ENCODE measurements at places on chromosomes 3 and 15.

DNA sequence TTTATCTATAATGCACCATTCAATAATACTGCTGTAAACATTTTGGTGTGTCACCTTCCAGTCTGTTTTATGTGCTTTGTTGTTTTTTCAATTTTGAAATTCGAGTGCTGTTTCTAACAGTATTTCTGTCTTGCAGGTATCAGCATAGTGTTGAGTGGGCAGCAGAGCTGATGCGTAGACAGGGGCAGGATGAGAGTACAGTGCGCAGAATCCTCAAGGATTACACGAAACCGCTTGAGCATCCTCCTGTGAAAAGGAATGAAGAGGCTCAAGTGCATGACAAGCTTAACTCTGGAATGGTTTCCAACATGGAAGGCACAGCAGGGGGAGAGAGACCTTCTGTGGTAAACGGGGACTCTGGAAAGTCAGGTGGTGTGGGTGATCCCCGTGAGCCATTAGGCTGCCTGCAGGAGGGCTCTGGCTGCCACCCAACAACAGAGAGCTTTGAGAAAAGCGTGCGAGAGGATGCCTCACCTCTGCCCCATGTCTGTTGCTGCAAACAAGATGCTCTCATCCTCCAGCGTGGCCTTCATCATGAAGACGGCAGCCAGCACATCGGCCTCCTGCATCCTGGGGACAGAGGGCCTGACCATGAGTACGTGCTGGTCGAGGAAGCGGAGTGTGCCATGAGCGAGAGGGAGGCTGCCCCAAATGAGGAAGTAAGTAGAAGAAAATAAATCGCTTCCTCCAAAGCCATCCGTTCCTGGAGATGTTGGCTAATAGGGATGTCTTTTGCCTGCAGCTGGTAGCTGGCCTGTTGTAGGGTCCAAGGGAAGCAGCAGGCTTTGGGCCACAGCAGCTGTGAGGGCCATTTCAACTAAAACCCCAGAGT is 19.1 kb downstream of the TSEN2 start:
- DNase-seq: no peak

DNA sequence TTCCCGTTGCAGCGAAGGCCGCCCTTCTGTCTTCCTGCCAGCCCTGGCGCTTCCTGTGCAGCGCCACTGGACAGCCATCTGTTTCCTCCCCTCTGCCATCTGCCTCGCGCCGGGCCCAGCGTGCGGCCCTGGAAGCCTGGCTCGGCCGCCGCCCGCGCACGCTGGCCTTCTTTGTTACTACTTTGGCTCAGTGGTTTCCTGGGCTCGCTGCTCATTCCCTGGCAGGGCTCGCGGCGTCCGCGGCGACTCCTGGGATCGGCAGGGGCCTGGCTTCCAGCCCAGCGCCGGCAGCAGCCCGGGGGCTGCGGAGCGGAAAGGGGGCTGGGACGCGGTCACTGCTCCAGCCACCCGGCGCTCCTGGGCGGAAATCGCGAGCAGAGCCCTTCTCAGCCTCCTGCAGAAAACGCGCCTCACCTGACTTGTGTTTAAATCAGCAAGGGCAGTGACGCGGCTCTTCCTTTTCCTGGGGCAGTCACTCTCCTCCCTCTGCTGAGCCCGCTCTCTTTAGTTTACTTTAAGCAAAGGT is 10.0 kb downstream of the CMTM7 start:
- peak; percentile 32 for DNase-seq

GRCh38 chr15:100277087-100277855 is 64.5 kb downstream of the ADAMTS17 start:
- DNase-seq: no peak

GRCh38 chr15:38745126-38745525 is 180.5 kb upstream of the RASGRP1 start:
- DNase-seq: no peak

- no peak for DNase-seq
Measured at GRCh38 chr15:90412356-90413194, 24.5 kb downstream of the IQGAP1 start.

DNA sequence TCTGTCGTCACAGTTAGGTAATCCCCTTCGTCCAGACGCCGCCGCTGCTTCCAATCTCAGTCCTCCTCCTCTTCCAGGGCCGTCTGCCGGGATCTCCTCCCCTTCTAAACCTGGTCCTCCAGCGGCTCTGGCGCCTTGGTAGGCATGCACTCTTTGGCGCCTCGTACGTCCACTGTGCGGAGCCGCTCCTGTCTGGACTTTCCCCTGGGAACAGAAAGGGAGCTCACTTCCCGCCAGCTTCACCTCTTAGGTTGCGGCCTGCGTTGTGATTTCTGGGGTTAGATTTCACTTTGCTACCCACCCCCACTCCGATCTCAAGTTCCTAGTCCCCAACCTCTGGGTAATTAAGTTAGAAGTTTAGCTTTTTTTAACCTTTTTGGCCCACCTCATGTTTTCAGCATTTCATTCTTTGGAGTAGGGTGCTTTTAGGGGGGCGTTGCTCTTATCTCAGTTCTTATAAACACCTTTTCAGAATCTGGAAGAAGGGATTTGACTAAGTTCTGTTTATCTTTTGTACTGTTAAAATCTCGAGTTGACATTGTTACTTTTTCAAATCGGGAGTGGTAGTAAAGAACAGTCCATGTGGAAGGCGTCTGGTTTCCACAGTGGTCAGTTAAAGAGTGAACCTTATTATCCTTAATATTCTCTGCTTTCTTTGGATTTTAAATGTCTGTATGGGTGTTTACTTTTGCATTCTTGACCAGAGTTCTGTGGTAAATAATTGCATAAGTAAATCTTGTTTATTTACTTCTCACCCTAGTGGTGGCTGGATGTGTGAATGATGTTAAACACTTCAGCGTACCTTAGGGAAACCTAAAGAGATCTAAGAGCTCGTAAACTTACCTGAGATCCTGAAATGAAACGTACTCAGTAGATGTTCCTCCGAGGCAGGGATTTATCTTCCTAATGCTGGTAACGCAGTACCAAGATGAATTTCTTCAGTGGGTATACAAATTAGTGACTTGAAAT is 611 bp downstream of the CTDSPL2 start:
- DNase-seq: no peak

GRCh38 chr3:140834266-140835037 is 107.2 kb upstream of the SLC25A36 start:
- no peak for DNase-seq

DNA sequence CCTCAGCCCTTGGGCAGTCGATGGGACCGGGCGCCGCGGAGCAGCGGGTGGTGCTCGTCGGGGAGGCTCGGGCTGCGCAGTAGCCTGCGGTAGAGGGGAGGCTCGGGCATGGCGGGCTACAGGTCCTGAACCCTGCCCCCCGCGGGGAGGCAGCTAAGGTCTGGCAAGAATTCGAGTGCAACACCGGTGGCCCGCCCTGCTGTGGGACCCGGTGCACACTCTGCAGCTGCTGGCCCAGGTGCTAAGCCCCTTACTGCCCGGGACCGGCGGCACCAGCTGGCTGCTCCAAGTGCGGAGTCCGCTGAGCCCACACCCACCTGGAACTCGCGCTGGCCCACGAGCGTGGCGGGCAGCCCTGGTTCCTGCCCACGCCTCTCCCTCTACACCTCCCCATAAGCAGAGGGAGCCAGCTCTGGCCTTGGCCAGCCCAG is 377.7 kb upstream of the RBMS3 start:
- no peak for DNase-seq

DNA sequence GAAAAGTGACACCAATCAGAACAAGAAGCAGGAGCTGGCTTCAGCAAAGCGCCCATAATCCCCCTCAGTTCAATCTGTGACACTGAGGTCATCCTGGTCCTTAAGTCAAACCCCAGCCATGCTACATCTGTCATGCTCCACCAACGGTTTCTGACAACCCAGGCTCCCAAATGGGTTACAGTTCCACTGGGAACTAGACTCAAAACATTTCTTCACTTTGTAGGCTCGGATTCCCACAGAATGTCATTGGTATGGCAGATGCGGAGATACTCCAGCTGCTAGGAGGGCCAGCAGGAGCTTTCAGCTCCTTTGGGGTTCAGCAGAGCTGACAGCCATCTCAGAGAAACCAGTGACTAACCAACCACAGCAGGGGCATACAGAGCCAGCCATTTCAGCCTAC is 48.9 kb downstream of the SUMF1 start:
- no peak for DNase-seq

DNA sequence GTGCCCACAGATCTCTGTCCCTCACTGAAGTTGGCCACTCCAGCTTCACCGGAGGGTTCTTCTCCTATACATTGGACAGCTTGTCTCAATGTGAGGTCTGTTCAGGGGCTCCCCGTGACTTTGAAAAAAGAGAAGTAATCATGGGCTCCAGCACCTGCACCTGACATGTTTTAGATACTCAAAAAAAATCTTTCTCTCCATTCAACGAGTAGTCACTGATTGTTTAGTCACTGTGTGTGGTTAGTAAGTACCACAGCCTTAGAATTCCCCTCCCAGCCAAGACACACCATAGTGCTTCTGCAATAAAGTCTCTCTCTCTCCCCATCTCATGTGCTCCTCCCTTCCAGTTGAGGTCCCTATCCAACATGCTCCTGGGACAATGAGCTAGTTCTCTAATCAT is 18.6 kb downstream of the CCR9 start:
- DNase-seq: no peak

DNA sequence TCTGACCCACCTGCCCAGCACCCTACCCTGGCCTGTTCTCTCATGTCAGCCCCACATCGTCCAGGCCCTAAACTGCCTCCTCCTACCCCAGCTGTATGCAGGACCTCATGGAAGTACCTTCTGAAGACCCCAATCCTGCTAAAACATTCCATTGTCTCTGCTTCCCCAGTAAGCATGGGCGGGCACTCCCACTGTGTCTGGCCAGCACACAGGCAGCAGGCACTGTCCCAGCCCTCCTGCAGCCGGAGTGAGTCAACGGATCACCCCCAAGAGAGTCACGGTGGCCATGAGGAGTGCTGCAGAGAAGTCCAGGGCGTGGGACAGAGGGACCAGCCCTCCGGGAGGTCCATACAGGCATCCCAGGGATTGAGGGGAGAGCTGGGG is 36.4 kb upstream of the SLCO2A1 start:
- peak; percentile 2 for DNase-seq

DNA sequence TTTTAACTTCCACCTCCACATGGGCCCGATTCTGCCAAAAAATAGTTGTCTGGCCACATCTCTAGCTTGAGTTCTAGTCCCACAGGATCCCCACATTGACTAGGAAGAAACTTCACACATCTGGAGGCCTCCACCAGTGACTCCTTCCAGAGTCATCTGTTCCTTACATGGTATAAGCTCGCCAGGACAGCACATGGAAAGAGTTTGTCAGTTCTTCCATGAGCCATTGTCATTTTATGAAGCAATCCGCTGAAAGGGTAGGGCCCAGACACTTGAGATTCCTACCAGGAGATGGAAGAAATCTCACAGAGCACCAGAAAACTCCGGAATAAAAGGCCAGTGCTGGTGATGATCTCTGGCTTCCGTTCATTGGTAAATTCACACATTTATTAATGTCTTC is 350.5 kb upstream of the ICE2 start:
- DNase-seq: no peak

GRCh38 chr3:148477375-148477774 is 220.3 kb upstream of the AGTR1 start:
- DNase-seq: no peak

GRCh38 chr3:186442162-186442561 is 80.1 kb upstream of the DGKG start:
- no peak for DNase-seq

DNA sequence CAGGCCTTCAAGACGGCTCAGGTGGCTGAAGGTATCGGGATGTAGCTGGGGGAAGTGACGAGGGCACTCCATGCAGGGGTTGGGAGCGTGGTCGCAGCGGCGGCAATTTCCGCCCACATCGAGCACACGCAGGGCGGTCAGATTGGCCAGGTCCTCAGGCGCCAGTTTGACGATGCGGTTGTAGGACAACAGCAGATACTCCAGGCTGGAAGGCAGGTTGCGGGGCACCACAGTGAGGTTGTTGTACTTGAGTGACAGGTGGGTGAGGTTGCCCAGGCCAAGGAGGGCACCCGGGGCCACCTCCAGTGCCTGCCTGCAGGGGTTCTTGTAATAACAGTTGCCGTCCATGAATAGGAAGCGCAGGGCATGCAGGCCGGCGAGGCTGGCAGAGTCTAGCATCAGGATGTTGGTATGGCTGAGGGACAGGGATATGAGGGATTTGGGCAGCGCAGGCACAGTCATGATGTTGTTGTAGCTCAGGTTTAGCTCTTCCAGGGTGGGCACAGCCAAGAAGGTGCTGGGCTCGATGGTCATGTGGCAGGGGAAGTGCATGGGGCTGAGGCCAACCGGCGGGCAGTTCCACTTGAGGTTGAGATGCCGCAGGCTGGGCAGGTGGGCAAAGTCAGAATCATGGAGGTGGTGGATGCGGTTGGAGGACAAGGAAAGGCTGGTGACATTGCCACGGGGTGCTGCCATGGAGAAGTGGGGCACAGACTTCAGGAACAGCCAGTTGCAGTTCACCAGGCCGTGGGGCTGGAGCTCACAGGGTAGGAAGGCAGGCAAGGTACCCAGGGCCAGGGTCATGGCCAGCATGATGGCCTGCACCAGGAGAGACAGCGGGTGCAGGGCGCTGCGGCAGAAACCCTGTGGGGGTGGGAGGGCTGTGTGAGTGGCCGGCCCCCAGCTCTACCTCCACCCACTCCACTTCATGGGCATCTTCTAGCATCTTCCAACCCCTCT is 1.7 kb downstream of the TLR9 start:
- no peak for DNase-seq

GRCh38 chr3:184345317-184346144 is 8.1 kb downstream of the FAM131A start:
- DNase-seq: no peak

DNA sequence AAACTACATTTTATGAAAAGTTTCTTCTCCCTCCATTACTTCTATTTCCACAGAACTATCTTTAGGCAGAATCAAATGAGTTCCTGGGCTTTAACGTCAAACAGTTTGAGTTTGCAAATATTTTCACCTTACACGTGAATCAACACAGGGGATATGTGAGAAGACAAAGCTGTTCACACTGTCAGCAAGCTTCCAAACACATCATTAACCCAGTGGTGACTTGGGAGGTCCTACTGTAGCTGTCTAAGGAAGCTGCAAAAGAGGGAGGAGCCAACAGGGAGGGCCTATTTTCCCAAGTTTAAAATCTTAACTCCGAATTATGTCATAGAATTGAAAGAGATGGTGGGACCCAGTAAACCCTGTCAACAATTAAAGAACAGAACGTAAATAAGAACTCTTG is 337.8 kb upstream of the DNAJC19 start:
- no peak for DNase-seq

DNA sequence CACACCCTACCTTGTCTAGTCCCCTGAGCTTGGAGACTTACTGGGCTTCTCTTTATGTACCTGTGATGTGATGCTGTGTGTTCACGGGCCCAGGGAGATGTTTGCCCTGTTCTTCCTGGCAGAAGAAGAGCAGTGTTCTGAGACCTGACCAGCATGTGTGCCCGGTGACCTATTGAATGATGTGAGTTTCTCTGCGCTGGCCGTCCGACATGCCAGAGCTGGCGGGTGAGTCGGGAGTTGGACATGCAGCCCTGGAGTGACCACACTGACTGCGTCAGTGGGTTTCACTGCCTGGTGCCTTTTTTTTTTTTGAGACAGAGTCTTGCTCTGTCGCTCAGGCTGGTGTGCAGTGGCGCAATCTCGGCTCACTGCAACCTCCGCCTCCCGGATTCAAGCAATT is 42.3 kb downstream of the CGNL1 start:
- DNase-seq: no peak
